Sigmoid colon (tissue), 7 donors: ENCODE measurements at places on chromosomes 5 and 9.

DNA sequence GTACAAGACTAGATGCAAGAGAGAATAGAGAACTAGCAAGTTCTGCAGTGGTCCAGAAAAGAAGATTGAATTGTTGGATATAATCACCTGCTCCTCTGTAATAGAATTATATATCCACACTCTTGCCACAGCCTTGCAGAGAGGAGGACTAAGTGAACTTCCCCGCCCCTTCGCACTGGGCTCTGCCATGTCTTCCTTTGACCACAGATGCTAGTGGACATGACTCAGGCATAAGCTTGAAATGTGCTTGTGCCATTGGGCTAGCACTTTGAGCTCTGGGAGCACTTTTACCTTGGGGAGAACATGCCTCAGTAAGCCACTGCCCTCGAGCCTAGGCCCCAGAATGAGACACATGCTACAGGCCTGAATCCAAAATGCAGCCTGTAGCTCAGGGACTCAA, 113.5 kb upstream of the RASA1 start:
- no peak for DNase-seq

DNA sequence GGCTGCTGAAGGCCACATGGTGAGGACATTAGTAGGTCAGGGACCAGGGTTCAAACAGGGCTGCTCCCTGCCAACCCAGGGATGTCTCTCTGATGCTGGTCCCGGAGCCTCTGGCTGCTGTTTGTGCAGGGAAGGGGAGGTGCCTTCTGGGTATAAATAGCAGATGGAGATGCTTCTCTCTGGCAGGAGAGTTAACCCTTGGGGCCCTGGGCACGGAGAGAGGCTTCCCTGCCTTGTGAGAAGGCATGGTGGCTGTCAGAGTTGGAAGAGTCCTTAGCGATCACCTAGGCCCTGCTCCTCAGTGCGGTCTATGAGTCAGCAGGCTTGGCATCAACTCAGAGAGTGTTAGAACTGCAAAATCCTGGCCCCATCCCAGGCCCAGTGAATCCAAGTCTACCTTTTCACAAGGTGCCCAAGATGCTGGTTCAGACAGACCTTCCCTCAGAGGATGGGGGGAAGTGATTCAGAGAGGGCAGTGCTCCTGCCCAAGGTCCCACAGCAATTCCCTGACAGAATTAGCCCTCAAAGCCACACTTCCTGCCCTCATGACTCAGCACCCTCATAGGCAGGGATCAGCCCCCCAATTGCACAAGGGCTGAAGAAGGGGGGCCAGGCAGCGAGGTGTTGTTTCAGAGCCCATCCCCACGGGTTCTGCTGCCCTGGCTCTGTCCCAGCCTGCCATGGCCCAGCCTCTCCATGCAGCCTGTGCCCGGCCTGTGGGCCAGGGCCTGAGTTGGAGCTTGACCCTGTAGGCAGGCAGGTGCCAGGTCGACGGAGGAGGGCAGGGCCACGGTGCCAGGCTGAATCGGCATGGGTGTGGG, 25.6 kb downstream of the CAMK2A start:
- peak; percentile 75 for DNase-seq

GRCh38 chr5:36156619-36157018, 4.7 kb downstream of the SKP2 start:
- DNase-seq: no peak

DNA sequence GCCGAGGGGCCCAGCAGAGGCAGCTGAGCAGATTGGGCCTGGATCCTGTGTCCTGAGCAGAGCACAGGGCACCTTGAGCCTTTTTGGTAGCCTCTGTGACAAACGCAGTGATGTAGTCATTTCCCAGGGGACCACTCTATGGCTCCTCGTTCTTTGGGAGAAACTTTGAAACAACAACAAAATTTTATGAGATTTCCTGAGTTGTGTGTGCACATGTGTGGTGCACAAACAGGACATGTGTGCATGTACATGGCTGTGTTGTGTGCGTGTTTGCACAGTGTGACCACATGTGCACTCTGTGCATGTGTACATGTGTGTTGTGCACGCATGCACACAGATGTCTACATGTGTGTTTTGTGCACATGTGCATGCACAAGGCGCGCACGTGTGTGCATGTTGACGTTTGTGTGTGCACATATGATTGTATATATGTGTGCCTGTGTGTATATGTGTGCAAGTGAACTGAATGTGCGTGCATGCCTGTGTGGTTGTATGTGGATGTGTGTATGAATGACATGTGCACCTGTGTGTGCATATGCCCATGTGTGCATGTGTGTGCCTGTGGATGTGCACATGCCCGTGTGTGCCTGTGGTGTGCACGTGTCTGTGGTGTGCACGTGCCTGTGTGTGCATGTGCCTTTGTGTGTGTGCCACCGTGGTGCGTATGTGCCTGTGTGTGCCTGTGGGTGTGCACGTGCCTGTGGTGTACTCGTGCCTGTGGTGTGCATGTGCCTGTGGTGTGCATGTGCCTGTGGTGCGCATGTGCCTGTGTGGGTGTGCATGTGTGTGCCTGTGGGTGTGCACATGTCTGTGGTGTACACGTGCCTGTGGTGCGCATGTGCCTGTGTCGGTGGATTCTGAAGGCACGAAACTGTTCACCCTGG, 221.6 kb downstream of the CACNA1B start:
- no peak for DNase-seq

- DNase-seq: no peak
These were observed 133.9 kb upstream of the FBN2 start for GRCh38 chr5:128671943-128672342.

- DNase-seq: peak; percentile 96
These were observed 39.6 kb downstream of the RXRA start for GRCh38 chr9:134365791-134366222.

GRCh38 chr5:127938746-127939145, 144.8 kb upstream of the SLC12A2 start:
- no peak for DNase-seq

GRCh38 chr9:99680191-99680590, 141.5 kb upstream of the NR4A3 start:
- no peak for DNase-seq

GRCh38 chr5:89106480-89106879, 223.5 kb upstream of the MEF2C start:
- DNase-seq: no peak

GRCh38 chr5:19266791-19267190, 721.2 kb downstream of the CDH18 start:
- DNase-seq: no peak

DNA sequence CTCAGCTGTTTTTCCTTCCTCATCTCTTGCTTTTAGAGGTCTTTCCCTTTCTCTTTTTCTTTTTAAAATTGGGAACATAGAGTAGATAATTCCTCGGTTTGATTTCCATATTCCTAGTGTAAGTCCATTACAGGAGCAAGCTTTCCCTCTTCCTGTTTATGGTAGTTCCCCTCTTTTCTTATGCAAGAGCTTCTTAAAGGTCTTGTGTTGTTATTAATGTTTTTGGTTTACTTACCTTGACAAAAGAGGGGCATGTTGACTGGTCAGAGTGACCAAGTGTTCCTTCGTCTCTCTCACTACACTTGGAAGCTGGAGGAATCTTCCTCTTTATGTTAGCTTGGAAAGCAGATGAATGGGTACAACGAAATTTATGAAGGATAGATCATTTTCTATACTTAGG, 8.3 kb downstream of the ATG10 start:
- no peak for DNase-seq
